ENCODE measurements at places on chromosomes 3 and 15. TPM values are rescaled to one million over a fixed set of nuclear protein-coding genes. Genes with fewer than 3 reads are reported as not detected.

DNA sequence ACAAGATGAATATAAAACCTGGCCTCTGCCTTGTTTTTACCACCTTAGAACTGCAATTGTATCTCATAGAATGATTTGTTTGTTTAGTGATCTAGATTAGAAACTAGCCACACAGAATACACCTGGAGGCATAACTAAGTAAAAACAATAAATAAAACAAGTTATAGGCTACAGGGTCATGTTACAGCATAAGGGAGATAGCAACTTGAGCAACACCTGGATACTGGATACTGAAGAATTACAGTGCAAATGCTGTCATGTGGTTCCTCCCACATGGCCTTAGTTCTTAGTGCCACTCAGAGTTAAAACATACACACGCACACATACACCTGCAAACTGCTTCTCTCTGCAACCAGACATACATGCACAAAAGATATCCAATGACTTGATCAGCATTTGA lies 563.4 kb upstream of the DPPA4 start:
- H3K27ac ChIP-seq = no peak overlapping the region
- H3K4me1 ChIP-seq = no peaks in the 10 kb centered on the region
- peaks cover 8% of the 10 kb centered on the region for H3K36me3 ChIP-seq
- no peak for DNase-seq

- H3K4me1 ChIP-seq = peaks cover 14% of the 10 kb centered on the region
- no peak overlapping the region for H3K4me3 ChIP-seq
- no peak overlapping the region for H3K27ac ChIP-seq
- no peaks in the 10 kb centered on the region for H3K27me3 ChIP-seq
- no peak for DNase-seq
These were observed 183.7 kb upstream of the LMCD1 start for GRCh38 chr3:8317661-8318649.

STAB1 gene
- total RNA-seq = 0.90 TPM

DNA sequence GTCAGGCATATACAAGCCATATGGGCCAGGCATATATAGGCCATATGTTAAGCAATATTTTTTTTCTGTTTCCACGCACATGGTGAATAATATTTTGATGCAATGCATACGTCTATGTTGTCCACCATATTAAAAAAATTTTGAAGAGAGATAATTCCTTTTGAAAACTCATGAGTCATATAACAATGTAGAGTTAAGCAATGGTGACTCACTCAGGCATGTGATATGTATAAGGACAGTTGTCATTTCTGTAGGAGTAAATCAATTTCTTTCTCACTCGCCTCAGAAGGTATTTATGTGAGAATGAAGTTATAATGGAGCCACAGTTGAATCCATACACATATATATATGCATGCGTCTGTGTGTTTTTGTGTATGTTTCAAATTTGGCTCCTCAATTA lies 272.6 kb downstream of the EPHA3 start:
- H3K4me3 ChIP-seq = no peak overlapping the region
- H3K27ac ChIP-seq = no peak overlapping the region
- H3K4me1 ChIP-seq = no peaks in the 10 kb centered on the region

- no peak overlapping the region for H3K4me3 ChIP-seq
- no peak for DNase-seq
- H3K36me3 ChIP-seq = no peaks in the 10 kb centered on the region
These were observed 22.6 kb downstream of the CLDN18 start for GRCh38 chr3:138032567-138032966.

All from H9 (cell line).